ENCODE measurements at places on chromosomes 6 and 20. TPM values are rescaled to one million over a fixed set of nuclear protein-coding genes. Genes with fewer than 3 reads are reported as not detected.

Gene FOXC1
- not detected for polyA plus RNA-seq

Gene CLDN20
- not detected for polyA plus RNA-seq

Gene SPDEF
- polyA plus RNA-seq, result not detected

Gene PET117
- polyA plus RNA-seq, result 40.9 TPM

DNA sequence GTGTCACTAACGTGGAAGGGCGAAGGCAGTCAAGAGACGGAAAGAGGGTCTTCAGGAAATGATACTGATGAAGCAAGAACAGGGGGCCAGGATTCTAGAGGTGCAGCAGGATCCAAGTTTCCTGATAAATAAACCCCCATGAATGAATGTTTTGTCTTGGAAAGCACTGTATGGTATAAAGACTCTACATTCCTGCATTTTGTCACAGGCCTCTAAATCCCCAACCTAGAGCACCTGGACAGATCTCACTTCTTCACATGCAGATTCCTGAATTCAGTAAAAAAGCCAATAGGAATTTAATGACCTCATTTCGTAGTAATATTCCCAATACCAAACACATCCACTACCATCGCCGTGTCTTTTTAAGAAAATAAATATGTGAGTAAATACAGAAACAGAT is 577.8 kb downstream of the PRKN start:
- DNase-seq, result no peak

DNA sequence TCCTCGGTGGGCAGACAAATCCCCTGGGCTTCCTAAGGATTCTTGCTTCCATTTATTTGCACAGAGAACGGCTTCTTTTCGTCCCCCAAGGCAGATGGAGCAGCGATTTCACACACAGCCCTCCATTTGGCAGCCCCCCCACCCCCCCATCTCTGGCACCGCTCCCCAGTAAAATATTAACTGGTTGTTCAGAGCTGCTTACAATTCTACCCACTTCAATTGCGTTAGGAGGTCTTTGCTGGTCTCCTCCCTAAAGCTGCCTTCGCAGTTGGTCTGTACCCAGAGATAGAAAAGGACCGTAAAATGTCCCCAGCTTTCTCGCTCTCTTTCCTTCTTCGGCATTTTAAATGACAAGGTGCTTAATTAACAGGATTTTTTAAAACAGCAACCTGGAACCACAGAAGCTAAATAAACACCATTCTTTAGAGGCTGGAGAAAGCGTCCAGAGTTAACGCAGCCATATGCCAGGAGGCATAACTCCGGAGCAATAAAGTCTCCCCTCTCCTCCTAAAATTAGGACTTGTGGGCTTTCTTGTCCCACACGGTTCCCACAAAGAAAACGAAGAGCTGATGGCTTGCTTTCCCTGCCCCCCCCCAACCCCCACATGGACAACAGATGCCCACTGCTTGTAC is 1.7 kb upstream of the ZMYND8 start:
- no peak for DNase-seq

- no peak for DNase-seq
These were observed 2.3 kb downstream of the POPDC3 start for GRCh38 chr6:105177556-105177955.

GRCh38 chr6:147195510-147195909 is 8.7 kb upstream of the STXBP5 start:
- DNase-seq, result no peak

- peak; percentile 33 for DNase-seq
These were observed 36.9 kb upstream of the FANCE start for GRCh38 chr6:35415065-35415891.

- no peak for DNase-seq
These were observed 269.4 kb downstream of the RNF144B start for GRCh38 chr6:18656506-18656905.

GRCh38 chr6:161188547-161189465 is 85.1 kb downstream of the AGPAT4 start:
- no peak for DNase-seq

GRCh38 chr6:144873623-144874378 is 588.7 kb downstream of the UTRN start:
- no peak for DNase-seq

DNA sequence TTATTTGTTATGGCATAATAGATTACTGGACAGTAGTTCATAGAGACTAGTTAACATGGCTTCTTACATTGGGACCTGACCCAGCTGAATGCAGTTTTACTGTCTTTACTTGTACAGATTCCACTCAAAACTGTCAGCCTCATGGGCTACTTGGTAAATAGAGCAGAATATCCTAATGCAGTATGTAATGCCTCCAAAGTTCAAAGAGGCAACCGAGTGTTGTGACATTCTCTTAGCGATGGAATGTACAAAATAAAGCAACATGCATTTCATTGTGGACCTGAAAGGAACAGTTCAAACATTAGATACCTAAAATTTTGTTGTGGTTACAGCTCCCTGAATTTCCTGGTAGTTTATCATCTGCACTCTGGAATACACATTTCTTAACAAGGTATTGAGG is 29.1 kb upstream of the RGS17 start:
- DNase-seq, result no peak
